HEK293T (cell line): ENCODE measurements at places on chromosomes 1 and 21.
A peak's percentile ranks its signal among the peaks of the same experiment; 100 is the strongest.

DNA sequence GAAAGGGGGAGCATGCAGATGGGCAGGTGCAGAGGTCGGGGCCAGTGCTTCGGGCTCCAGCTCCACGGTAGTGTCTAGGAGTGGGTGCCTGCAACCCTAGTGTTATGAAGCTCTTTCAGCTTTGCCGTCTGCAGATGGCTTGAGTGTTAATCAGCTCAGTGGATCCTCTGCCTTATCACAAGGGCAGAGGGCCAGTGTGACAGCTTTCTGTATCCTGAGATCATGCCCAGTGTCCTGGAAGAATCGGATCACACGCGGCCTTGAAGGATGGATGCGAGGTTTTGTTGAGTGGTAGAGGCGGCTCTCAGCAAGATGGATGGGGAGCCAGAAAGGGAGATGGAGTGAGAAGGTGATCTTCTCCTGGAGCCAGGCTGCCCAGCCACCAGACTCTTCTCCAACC, 25.5 kb upstream of the C1orf146 start:
- DNase-seq, result no peak

DNA sequence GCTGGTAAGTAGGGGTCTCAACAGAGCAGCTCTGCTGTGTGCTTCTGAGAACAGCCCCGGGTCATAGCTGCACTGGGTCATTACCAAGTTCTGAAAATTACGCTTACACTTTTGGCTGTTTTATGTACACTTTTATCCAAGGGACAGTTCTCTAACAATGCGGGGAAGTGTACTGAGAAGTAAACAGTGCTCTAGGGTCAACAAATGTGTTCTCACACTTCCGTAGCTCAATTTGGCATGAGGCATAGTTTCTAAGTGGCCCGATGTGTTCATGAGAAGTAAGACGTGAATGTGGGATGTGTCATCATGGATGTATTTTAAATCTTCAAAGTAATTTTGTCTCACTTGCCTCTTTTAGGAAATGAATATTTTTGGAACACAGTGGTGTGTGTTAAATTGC, 10.9 kb upstream of the VAMP3 start:
- DNase-seq, result no peak

DNA sequence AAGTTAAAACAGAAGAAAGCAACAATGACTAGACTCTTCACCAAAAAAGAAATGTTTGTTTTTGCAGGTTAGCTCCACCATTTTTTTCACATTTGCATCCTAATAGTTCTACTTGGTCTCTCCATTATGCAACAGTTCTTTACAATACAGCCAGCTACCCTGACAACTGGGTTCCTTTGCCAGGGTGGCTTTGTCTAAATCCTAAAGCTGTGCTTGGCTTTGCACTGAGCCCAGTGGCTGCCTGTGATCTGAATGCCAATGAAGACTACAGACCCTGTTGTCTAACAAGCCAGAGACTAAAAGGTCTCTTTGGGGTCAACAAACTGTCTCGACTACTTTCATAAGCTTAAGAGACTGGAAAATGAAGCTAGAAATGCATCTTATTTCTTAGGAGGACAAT, 112.0 kb downstream of the AKT3 start:
- no peak for DNase-seq

DNA sequence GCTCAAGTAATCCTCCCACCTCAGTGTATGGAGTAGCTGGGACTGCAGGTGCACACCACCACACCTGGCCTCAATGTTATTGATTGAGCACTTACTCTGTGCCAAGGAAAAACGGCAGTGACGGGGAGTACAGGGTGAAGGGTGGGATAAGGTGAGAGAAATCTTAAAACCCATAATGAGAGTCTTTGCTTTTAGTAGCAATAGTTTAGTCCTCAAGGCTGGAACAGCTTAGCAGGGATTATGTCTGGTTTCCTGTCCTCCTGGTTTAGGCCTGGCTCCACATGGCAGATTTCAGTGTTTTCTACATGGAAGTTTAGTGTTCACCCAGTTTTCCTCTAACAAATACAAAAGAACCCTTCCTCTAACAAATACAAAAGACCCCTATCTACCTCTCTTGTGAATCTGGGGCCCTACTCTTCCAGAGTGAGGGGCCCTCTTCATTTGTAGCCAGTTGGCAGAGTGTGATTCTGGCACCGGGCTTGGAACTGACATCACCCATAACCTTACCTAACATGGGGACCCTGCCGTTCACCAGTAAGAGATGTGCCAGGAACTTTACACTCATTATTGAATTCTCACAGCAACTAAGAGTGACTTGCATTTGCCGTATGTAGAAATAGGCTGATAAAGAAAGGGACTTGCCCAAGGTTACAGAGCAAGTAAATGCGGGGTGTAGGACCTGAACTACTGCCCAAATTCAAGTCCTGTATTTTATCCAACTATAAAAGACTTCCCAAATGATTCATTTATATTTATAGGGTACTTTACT, 6.9 kb downstream of the ZNF691 start:
- DNase-seq, result no peak

- DNase-seq, result no peak
These were observed 86.1 kb upstream of the CD53 start for GRCh38 chr1:110786802-110787327.

DNA sequence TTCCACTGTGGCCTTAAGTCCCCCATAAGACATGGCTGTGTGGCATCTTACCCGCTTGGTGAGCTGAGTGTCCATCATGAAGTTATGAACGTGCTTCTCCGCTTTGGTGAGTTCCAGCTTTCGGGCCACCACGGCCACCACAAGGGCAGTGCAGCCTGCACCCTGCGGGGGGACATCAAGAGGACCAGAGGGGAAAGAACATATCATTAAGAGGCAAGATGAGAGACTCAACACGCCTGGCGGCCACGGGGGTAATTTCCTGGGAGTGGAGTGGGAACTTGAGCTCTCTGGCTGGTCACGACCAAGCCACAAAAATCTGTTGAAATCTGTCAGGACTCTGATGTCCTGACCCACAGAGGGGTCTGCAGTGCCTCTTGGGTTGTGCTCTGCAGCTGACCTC, 117.9 kb upstream of the ADAR start:
- DNase-seq, result no peak

GRCh38 chr1:15244813-15245212, 2.2 kb upstream of the FHAD1 start:
- DNase-seq, result no peak

- DNase-seq, result no peak
These were observed 11.8 kb downstream of the BATF3 start for GRCh38 chr1:212687811-212688210.

GRCh38 chr1:169091480-169091941, 15.0 kb upstream of the ATP1B1 start:
- no peak for DNase-seq

- DNase-seq, result no peak
These were observed 5.7 kb upstream of the ABCG1 start for GRCh38 chr21:42213082-42213774.

DNA sequence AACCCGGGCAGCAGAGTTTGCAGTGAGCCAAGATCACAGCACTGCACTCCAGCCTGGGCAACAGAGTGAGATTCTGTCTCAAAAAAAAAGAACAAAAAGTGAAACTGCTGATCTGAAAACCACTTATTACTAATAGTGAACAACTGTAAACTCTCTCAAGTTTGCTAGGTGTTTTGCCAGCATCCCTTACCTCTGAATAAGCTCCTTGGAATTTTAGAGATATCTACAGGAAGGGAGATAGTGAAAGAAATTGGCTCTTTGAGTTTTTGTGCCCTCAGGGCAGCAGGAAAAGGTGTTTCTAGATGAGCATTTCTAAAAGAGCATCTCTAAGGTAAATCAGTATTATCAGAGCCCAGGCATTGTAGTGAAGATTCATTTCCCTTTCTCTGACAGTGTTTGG, 27.1 kb downstream of the PARK7 start:
- DNase-seq, result no peak

DNA sequence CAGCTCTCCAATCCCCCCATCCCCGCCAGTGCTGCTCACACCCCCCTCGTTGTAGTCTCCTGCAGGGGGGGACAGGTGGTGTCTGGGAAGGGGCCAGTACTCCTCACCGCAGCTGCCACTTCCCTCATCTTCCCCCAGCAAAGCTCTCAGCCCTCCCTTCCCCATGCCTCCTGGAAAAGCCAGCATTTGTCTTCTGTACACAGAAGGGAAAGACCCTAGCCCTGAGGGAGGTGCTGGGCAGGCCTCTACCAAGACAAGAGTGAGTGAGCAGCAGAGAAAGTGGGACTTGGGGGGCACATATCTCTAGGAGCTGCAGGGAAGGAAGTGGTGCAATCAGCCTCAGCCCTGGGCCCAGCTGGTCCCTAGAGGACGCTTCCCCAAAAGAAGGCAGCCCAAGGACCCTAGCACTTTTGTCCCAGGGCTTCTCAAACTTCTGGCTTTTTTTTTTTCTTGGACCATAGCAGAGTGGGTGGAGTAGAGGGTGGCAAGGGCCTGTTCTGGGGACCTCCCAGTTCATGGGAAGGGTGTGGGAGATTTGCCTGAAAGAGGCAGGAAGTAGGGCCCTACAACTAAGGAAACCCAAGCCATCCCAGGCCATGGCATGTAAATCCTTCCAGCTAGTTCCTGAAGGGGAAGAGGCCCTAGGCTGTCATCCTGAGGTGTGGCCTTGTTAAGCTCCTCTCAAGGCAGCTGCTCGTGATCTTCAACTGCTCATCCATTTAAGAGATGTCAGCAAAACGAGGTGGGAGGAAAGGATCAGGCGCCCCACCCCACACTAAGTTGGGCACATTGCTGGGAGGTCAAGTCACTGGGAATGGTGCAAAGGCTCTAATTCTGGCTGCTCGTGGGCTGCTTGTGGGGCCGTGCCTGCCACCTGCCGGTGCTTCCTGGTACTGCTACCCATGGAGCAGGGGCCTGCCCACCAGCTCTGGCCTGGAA, 12.6 kb downstream of the ZC3H12A start:
- DNase-seq, result peak; percentile 84

GRCh38 chr1:9652379-9653209, 1.1 kb downstream of the PIK3CD start:
- DNase-seq, result peak; percentile 30

DNA sequence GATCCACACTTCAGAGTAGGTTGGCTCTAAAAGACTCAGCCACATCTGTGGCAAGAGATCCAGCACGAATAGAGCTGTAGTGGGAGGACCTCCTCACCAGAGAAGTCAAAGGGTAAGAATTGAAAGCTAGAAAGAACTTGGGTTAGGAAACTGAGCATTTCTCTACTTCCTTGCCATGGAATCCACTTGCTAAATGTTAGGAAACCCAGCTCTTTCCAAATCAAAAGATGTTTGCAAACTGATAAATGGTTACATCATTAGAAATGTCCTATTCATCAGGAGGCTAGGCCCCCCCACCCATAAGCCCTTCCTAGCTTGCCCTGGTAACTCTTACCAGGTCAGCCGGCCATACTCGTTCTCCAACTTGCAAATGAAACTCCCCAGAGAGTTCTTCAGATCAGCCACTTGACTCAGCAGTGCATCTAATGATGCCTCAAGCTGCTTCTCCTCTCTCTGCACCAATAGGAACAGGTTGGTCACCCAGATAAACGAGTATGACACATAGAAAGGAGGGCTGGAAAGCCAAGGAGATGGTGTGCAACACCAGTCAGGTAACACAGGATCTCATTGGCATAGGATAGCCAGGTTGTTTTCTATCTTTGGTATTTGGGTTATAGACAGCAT, 1.5 kb downstream of the MED8 start:
- DNase-seq, result no peak

GRCh38 chr1:36352910-36353878, 29.7 kb upstream of the EVA1B start:
- DNase-seq, result no peak
